ENCODE measurements at places on chromosomes 11 and 22.

DNA sequence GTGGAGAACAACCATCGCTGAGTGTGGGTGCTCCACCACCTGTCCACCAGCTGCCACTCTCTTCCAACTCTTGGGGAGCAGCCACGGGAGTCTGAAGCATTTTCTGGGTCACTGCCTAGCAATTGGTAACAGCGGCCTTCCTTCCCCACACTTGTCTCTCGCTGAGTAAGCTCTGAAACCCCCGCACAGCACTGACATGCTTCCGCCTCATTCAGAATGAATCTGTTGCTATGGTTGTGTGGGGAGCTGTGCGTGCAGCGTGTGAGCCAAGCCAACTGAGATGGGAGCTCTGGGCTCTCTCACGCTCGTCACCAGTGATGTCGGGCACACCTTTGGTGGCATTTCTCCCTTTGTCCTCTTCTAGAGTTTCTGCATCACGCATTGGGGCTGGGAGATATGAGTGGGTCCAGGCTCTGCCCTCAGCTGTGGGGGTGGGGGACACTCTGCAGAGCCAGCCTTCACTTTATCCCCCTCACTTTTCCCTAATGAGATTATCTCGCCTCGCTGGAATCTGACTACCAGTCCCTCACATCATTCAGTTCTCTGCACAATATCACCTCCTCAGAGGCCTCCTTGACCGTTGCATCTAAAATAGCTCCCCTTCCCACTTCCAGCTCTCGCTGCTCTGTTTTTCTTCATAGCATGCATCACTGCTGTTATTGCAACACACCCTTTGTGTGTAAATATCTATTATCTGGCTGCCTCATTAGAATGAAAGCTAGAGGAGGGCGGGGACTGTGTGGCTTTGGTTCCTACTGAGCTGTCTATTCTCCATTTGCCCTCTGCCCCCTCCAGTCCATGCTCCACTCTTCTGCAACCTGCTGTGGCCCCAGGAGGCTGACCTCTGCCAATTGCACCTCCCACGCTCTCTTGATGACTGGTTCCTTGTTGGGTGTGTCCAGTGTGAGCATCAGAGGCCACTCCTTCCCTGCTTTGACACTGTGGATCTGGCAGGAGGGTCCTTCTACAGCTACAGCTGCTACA, 569.9 kb upstream of the CADM1 start:
- peak; percentile 57 for DNase-seq

- no peak for DNase-seq
Measured at GRCh38 chr11:35853971-35854370, 89.9 kb upstream of the LDLRAD3 start.

- DNase-seq, result no peak
Measured at GRCh38 chr11:13228572-13228971, 49.0 kb upstream of the BMAL1 start.

DNA sequence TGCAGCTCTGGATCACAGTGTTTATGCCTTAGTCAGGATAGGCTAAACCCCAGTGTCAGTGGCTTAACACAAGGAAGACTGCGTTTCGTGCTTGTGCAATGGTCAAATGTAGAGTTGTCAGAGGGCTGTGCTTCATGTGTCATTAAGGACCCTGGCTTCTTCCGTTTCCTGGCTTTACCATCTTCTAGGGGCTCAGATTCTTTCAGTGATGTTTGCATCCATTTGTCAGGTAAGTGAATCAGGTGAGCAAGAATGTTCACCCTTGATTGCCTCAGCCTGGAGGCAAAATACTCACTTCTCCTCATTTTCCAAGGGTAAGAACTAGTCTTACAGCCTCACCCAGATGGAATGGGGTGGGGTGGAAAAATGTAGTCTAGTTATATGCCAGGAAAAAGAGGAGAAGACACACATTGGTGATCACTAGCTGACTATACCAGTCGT, 20.5 kb upstream of the AMOTL1 start:
- peak; percentile 44 for DNase-seq

DNA sequence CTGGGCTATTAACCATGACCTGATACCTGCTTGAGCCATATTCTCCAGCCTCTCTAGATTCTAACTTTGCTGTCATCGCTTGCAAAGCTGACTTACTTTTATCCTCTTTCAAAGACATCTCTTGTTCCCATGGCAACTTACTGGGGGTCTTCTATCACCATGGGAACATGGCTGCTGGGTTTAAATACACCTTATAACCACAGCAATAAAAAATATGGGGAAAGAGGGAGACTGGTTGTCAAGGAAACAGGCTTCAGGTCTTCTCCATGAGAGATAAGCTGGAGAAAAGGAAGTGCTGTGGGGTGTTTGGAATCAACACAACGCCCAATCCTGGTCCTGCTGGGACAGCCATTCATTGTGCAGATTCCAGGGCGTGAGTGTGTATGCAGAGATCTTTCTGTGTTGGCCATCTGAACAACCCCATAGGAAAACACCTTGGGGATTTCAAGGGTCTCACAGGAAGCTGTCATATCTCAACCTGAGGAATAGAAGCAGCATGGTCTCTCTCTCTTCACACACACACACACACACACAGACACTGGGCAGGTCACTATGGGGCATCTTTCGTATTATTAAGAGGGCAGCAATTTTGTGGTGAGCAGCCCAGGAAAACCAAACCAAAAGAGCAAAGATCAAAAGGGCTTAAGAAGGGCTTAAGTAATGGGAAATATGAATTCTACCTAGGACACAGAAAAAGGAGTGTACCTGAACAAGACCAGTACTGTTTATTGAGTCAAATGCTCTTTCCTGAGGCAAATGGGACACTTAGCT, 344.7 kb upstream of the NCAM1 start:
- DNase-seq, result no peak

DNA sequence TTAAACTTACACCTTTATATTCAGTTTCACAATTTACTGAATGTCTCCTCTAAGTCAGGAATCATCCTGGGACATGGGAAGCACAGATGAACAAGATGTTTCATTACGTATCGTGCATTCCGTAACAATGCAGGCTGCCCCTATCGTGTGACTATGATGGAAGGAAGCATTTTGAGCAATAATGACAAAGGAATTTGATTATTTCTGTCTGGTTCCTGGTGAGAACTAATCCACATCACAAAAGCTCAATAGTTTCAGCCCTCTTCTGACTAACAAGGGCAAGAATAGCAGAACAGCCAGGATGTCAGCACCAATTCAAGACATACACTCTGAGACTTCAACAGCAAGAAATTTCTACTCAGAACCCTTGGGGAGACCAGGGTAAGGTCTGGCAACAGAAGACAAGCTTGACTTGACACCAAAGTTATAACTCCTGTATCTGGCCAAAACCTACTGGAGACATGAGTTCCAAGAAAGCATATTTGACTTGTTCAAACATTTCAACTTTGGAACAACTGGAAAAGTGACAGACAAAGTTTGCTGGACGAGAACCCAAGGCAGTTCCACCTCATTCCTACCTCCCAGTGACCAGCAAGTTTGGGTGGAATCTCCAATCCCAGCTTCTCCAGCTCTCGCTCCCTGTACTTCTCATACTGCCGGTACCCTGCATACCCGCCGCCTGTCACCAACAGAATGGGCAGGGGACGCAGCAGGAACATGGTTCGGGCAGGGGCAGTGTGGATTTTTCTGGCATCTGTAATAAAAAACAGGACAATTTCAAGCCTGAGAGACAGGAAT, 14.3 kb downstream of the PISD start:
- peak; percentile 49 for DNase-seq

DNA sequence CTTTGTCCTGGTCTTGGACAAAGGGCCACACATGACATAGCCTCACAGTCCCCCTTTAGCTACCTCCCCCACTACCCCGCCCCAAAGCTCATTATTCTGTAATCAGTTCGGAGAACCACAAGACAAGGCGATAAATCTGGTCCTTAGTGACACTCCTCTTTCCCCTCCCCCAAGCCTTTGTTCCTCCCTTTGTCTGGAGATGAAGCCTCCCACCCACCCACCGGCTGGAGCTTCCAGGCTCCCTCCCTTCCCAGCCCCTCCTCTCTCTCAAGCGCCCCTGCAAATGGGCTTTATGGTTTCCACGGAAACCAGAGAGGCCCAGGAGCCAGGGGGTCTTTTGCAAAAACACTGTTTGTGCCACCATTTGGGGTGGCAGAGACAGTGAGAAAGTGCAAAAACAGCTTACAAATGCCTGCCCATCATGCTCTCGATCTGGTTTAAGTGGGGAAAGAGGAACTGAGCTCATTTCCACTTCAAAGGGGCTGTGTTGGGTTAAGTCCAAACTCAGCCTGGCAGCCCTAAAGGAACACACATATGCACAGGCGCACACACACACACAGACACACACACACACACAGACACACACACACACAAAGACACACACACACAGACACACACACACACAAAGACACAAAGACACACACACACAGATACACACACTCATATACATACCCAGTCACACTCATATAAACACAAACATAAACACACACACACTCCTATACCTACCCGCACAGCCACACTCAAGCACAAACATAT, 23.5 kb downstream of the APLNR start:
- DNase-seq, result no peak

GRCh38 chr22:23103199-23103954, 33.1 kb downstream of the GNAZ start:
- DNase-seq, result no peak

GRCh38 chr11:131544591-131544990, 174.2 kb downstream of the NTM start:
- no peak for DNase-seq

DNA sequence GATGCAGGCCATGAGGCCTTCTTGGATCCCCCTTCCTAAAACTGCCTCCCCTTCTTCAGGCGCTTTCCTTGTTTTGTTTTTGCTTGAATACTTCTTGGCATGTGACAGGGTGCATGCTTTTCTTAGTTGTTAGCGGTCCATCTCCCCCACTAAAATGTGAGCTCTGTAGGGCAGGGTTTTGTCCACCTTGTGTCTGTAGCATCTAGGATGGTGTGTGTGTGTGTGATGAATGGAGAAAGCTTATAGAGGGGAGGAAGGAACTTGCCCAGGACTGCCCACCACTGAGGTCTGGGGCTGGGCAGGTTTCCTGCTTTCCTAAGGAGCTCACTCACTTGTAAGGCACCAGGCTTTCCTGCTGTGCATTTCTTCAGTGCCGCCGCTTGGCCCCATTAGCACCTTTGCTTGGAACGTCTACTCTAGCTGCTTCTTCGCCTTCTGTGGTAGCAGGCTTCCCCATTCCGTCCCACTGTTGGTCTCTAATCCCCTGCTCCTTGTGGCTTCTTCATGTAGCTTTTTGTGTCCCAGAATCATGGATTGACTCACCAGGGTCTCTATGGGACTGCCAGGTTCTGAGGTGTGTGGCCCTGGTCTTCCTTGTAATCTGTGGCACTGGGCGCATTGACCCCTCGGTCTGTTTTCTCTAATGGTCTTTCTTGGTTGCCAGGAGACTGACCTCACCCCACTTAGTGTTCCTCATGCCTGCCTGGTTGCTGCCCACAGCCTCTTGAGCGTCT, 3.3 kb downstream of the DGCR8 start:
- no peak for DNase-seq

- DNase-seq, result no peak
Measured at GRCh38 chr11:109241988-109242536, 179.9 kb upstream of the C11orf87 start.

DNA sequence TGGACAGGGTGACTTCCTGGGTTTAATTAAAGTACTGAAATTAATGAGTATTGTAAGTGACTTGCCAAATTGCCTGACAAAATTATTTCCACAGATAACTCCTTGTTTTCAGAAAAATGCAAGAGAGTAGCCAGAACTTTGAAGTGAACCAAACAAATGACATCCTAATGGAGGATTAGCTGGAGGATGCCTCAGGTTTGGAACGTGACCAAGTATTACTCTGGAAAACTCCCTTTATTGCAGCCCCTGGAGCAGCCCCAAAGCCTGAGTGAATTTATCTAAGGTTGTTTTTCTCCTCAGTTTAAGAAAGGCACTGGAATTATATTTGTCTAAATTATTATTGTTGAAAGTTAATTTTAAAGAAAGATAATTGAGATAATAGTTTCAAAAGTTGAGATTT, 343.6 kb upstream of the MTNR1B start:
- DNase-seq, result no peak

DNA sequence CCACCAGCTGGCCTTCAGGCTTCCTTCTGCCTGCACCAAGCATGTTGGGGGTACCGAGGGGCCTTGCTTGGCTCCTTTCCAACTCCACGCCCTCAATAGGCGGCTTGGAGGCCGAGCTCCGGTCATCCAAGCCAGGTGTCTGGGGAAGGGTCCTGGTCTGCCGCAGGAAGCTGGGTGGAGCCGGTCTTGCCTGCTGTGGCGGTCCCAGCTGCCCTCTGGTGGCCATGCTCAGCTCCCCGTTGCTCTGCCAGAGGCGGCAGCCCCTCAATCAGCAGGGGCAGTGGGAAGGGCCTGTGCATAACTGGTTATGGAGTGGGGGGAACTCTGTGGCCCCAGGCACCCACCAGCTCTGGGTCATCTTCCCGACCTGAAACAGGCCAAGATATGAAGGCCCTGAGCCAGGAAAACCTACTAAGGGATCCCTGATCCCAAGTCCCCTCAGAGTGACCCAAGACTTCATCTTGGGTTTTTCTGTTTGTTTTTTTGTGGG, 3.2 kb downstream of the ARVCF start:
- no peak for DNase-seq

DNA sequence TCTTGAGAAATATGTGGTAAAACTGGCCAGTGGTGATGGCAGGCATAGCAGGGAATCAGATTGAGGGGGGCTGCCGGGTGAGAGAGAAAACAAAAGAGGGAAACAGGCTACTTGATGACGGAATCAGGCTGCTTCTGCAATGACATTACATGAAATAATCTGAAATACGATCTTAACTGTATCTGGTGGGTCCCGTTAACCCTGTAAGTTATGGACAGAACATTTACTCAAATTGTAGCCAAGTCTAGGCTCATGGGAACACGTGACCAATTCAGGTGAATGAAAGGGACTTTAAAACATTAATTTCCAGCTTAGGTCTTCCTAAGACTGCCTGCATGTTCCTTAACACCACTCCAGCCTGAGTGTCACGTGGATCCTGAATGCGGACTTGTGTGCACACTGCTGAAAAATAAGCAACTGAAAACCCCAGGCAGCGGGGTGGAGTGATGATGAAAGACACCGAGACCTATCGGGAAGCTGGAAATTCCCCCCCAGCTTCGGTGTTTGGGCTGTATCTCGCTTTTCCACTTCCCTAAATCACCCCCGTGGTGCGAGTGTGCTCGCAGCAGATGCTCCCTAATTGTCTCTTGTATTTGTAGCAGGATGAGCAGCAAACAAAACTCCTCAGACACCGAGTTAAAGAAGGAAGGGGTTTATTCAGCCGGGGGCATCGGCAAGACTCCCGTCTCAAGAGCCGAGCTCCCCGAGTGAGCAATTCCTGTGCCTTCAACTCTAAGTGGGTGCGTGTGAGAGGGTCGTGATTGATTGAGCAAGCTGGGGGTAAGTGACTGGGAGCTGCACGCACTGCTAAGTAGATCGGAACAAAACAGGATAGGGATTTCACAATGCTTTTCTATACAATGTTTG, 145.0 kb upstream of the GRK3 start:
- no peak for DNase-seq

GRCh38 chr11:66479394-66480116, 679 bp upstream of the DPP3 start:
- peak; percentile 58 for DNase-seq

DNA sequence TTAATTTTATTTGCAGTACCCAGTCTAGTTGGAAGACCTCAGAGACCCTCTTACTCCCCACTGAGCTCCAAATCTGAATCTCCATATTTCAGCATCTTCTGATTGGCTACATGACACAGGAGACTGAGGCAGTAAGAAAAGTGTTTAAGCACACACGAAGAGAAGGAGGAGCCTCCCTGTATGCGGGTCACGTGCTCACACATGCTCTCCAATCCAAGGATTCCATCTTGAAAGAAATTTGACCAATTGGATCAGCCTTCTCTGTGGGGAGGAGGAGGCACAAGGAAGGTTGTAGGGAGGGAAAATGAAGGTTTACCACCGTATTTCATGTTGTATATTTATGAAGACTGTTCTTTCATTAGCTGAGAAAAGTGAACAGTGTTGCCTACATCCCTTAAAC, 1.2 kb downstream of the OR6T1 start:
- DNase-seq, result no peak

Data from M059J (cell line).